ENCODE measurements at places on chromosomes 11 and 22.
A peak's percentile ranks its signal among the peaks of the same experiment; 100 is the strongest.

- peak; percentile 29 for DNase-seq
These were observed 53.0 kb downstream of the SCUBE1 start for GRCh38 chr22:43289976-43290721.

- peak; percentile 95 for DNase-seq
These were observed at the start of gene API5 for GRCh38 chr11:43311791-43312607. Gene API5 (plus strand): TSS chr11:43311996. CDS start chr11:43312128, 132 bp downstream.

GRCh38 chr22:44200855-44201550 is 20.3 kb downstream of the PARVG start:
- no peak for DNase-seq

DNA sequence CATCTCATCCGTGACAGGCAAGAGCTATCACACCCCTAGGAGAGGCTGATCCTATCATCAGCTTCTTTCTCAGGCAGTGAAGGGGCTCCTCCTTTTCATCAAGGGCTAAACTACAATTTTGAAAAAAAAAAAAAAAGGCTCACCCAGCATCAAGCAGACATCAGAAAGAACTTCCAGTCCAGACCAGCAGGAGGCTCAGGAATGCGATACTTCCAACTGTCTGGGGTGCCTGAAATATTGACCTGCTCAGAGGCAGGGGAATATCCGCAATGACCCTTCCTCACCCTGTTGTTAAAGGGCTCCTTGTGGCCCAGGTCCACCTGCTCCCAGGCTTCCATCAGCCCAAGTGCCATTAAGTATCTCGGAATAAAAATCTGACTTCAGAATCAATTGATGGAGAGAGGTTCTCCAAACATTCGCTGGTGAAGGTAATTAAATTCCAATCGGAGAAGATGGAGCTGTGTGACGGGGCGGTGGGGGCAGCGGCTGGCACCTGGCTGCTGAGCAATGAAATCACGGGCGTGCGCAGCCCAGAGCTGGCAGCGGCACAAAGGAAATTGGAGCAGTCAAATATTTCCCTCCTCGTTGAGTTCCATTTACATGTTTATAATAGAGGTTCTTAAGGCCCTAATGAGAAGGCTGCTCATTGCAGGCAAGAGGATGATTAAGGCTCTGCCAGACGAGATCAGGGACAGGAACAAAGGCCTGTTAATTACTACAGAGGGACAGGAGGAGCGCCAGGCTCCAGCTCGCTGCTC is 69.0 kb upstream of the THY1 start:
- peak; percentile 81 for DNase-seq

- no peak for DNase-seq
These were observed 46.5 kb downstream of the NEU3 start for GRCh38 chr11:75035256-75035655.

GRCh38 chr11:63520606-63521170 is 14.8 kb downstream of the LGALS12 start:
- DNase-seq, result no peak

DNA sequence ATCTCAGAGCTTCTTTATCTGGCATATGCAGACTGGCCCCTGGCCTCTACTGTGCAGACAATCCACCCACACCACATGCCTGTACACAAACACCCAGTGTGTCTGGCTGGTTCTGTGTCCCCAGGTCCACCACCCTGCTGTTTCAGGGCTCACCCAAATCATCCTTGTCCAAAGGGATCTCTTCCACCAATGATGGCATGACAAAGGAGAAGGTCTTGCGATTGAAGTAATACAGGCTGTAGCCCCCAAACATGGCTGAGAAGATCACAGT is 1.7 kb downstream of the SLC37A4 start:
- DNase-seq, result no peak

GRCh38 chr11:45021692-45022141 is 71.0 kb upstream of the TP53I11 start:
- DNase-seq, result peak; percentile 13

- DNase-seq, result peak; percentile 62
These were observed 49.2 kb downstream of the DBX1 start for GRCh38 chr11:20110908-20111669.

GRCh38 chr11:71472357-71472885 is 19.4 kb downstream of the NADSYN1 start:
- no peak for DNase-seq

GRCh38 chr22:27504360-27505253 is 296.9 kb downstream of the MN1 start:
- DNase-seq, result no peak

GRCh38 chr11:71947498-71947897 is 18.7 kb downstream of the RNF121 start:
- no peak for DNase-seq

- DNase-seq, result no peak
These were observed 504.3 kb downstream of the FAM181B start for GRCh38 chr11:82229341-82229740.

GRCh38 chr11:123080015-123080414 is 18.1 kb upstream of the HSPA8 start:
- DNase-seq, result no peak

DNA sequence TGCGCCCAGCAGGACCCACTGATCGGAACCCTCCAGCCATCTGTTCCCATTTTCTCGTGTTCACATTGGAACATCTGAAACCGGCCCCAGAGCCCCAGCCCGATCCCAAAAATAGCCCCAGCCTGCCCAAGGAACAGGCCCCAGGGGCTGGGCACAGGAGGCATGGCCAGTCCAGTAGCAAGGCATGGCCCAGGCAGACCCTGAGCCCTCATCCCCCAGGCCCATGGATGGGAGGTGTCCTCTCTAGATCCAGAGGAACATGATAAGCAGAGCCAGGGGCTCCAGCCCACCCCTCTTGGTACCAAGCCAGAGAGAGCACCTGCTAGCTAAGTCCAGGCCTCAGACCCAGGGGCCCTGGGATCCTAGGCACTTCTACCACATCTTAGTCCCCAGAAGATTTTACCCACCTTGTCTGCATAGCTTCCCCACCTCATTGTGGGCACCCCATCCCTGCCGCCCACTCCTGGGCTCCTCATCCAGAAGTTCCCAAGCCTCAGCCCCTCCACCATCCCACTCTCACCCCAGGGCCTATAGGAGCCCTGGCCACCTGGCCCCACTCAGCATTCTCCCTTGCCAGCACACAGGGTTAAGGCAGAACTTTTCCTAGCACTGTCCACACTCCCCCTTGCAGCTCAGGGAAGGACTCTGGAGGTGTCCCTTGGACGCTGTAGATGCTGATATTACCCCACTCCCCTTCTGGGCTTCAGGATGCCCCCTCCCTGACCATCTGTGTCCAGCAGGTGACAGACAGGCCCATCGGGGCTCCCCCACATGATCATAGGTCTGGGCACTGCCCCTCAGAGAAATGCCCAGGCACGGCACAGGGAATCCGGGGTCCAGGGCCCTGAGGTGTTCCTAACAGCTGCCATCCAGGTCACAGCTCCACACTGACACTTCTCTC is 9.5 kb downstream of the BCL9L start:
- no peak for DNase-seq

DNA sequence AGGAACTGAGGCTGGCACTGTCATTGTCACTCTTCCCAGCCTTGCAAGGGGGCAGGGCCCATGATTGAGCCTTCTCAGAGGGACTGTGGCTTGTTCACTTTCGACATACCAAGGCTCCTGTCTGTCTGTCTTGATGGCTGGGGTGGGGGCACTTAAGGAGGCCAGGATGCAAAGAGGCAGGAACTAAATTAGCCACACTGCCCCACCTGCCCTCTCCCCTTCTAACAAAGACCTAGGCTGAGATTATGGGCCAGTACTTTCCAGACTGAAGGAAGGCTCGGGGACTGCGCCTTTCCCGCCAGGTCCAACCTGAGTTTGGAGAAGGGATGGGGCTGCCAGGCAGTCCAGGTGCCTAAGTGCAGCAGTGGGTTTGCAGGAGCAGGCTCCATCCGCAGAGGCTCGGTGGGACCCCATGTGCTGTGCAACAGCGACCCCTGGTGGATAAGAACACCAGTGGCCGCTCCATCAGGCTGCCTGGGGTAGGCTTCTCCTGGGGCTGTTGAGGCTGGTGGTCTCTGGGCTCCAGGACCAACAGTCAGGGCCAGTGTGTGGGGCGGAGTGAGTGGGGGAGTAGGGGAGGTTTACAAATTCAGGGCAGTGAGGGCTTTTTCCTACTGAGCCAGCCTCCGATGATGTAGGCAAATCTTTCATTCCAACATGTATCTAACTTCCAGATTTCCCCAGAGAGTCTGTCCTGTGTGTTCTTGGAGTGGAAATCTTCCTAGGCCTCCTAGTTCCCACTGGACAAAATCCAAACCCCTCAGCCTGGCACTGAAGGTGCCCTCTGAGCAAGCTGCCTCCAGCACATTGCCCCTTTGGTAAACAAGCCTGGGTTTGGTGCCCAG is 93.9 kb downstream of the INSC start:
- DNase-seq, result peak; percentile 61

- DNase-seq, result no peak
These were observed 12.6 kb downstream of the UVRAG start for GRCh38 chr11:75827562-75827961.

GRCh38 chr22:45263463-45264269 is 21.1 kb upstream of the UPK3A start:
- no peak for DNase-seq

DNA sequence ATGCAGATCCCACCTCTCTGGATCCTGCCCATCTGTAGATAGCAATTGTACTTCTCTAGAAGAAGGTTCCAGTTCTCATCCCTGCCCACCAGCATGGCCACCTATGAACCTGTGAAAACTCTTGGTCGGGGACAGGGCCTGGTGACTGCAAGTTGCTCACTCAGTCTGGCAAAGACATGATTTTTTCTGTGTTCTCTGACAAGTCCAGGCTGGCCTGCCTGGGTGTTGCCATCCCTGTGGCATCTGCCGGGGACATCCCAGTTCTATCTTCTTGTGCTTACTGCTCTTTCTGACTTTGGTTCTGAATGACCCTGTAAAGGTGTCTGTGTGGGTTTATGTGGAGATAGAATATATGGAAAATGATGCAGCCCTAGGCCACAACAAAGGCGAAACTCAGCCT is 545.8 kb downstream of the INSC start:
- DNase-seq, result no peak

DNA sequence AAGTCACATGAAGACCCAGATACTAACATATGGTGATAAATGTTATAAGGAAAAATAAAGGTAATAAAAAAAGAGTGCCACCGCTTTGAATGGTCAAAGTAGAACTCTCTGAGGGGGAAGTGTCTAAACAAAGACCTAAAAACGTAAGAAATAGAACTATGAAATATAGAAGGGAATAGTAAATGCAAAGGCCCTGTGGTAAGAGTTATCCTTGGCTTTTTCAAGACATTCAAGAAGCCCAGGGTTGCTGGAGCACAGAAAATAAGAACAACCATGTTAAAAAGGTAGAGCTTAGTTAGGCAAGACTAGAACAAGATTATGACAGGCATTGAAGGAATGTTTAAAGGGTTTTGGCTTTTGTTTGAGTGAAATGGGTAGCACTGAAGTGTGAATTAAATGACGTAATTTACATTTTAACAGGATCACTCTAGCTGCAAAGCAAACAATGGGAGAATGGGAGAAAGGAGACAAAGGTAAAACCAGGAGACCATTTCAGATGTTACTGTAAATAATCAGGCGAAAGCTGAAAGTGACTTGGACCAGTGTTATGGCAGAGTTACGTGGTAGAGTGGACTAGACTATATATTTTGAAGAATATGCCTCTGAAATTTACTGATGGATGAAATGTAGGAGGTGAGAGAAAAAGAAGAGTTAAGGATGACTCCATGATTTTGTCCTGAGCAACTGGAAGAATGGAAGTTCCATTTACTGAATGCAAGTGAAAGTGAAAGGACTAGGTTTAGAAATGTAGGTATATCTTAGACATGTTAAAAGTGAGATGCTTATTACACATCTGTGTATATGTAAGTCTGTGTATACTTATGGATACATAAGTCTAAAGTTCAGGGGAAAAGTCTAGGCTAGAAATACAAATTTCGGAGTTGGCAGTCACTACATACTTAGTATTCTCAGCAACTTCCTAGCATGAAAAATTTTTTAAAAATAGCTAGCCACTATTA is 28.5 kb downstream of the BTBD10 start:
- DNase-seq, result peak; percentile 12

DNA sequence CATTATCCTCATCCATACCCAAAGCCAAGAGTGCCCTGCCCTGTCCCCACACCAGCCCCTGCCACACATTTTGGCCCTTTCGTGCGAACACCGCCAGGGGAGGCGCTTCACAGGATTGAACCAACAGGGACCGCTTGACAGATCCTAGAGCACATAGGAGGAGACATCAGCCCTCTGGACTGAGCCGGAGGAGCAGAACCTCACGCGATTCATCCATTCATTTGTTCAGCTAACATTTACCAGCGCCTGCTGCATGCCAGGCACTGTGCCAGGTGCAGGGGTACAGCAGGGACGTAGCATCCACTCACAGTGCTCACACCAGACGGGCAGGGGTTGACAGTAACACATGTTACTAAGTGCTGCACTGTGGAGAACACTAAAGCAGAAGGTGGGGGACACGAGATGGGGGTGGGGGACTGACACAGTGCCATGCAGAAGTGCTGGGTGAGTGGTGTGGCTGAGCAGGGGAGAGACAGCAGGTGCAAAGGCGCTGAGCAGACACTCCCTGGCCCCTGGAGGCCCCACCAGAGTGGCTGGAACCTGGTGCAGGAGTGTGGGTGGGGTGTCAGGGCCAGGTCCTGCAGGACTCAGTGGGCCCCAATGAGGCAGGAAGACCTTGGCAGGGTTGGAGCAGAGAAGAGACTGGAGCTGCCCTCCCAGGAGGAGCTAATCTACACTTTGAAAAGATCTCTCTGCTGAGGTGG is 3.4 kb downstream of the GNAZ start:
- no peak for DNase-seq

GRCh38 chr11:47415949-47416472 is 7.6 kb downstream of the SLC39A13 start:
- peak; percentile 63 for DNase-seq

GRCh38 chr11:30197869-30198268 is 32.9 kb upstream of the FSHB start:
- DNase-seq, result no peak

DNA sequence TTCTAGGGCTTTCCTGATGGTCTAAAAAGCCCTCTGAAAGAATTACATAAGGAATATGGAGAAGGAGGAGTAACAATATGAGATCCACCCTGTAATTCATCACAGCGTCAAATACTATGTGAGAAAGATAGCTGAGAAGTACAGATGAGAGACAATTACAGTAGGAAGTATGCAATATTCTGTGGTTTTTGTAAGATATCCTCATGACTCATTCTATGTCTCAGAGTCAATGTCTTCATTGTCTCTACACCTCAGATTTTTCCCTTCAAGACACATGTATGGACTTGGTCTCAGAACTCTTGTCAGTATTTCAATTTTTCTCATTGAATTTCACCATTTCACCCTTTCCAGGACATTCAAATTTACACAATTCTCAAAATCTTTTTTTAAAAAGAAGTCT is 343.3 kb upstream of the CTSC start:
- DNase-seq, result no peak
